ENCODE measurements at places on chromosomes 3 and 15.

DNA sequence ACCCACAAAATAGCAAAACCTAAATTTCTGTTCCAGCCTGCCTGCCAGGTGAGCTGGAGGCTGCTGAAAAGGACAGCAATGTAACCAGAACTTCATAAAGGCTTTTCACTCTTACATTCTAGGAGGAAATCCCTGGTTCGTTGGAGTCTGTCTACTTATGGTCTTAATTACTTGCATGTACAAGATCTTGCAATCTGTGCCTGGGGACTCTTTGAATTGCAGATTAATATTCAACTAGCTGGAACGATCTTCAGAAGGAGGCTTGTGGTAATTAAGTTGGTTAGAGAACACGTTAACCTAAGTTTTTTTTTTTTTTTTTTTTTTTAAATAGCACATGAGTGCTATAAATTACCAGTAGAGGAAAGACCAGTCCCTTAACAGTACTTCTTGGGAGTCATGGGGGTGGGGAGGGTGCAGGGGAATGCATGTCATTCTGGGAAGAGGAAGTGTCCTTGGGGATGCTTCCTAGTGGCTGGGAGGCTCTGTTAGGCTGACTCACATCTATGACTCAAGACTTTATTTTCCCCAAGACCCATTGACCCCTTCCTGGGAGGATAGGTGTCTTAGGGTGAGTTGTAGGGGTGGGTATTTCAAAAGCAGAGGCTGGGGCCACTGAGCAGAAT, 139.8 kb downstream of the RAB11A start:
- DNase-seq, result no peak

DNA sequence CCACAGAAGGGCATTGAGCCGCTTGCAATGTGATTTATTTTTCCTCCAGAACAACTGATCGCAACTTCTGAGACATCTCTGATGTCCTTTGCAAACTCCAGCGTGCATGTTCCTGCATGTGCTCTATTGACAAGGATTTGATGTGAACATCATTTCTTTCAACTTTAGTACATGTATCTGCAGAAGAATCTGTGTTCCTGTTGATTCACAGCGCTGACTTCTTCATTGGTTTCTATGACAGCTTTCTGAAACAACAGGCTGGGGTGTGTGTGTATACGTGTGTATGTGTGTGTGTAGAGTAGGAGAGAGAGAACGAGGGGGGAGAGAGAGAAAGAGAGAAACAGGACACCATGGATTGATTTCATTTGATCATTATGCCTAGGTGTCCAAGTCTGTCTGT, 56.7 kb upstream of the CMTM8 start:
- no peak for DNase-seq

- no peak for DNase-seq
Observed at GRCh38 chr3:107699682-107700081, 176.9 kb downstream of the BBX start.

DNA sequence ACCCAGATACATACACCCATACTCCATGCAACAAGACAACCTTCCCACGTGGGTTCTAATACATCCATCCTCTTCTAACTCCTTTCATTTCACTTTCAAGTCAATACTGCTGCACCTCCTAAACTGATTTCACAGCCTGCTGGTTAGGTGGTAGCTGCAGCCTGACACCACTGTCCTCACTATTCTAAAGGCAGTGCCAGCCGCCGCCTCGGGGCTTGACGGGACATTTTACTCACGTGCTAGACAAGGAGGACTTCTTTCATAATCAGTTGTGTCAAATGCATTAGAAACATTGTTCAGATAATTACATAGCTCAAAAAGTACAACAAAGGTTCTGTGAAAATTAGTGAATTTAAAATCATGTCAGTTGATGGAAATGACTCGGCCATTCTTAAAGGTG, 6.3 kb downstream of the UROC1 start:
- no peak for DNase-seq

- DNase-seq, result no peak
Observed at GRCh38 chr15:35567392-35567791, 21.4 kb upstream of the DPH6 start.

DNA sequence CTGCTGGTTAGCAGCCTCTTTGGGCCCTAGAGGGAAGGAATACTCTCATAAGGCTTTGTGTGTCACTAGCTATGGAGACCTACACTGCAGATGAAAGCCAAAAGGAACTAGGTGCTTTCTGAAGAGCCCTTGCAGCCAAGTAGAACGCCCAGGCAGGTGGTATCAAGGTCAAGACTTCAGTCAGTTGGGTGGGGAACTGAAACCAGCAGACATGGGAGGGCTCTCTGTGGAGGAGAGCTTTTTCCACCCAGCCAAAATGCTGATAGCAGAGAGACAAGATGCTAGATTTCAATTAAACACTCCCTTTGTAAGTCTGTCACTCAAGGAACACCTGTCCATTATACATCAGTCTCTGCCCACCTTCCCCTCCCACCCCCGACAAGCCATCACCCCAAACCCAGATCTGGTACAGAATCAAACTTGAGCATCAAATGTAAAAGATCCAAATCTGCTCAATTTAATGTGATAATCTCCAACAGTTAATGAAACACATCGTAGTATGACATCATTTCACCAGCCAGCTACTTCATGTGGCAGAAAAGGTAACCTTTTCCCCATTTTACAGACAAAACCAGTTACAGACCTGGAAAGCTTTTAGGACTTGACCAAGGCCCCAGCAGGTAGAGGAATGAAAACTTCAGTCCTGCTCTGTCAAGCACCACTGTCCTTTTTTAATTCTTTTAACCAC, 14.6 kb downstream of the MRPS25 start:
- no peak for DNase-seq

GRCh38 chr3:58464866-58465265, 27.0 kb upstream of the KCTD6 start:
- DNase-seq, result no peak

GRCh38 chr3:126472277-126473006, 3.2 kb downstream of the ZXDC start:
- no peak for DNase-seq

DNA sequence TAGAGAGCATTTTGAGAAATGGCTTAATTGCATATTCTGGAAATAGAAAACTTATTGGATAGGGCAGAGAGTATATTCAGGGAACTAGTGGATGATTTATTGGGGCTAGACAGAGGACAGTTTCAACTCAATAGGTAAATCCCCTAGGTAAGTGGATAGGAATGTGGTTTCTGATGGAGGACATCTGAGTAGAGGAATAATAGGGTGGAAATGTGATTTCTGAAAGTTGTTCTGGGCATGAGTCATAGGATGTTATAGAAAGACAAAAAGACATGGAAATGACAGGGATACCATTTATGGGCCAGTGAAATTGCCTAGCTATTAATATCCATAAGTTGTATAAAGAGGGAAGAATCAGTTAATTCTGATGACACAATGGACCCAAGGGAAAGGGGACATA, 563.3 kb upstream of the GOLIM4 start:
- DNase-seq, result no peak

DNA sequence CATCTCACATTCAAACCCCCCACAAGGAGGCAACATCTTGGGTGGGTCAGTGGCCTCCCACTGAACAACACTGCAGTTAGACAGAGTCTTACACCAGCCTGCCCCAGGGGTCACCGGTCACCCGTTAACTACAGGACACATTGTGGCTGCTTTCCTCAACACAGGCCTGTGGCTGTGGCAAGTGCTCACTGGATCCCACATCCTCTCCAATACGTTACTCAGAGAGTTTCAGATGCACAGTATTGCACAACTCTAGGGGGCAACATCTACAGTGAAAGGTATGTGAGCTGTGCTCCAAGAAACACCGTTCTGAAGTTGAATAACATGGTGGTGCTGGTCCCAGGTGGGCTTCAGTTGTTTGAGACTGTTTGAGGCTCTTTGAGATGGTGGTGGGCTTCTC, 41.0 kb downstream of the CTDSPL start:
- DNase-seq, result no peak

GRCh38 chr3:113555138-113555537, 22.8 kb downstream of the SIDT1 start:
- no peak for DNase-seq

GRCh38 chr3:99128235-99128634, 226.7 kb upstream of the DCBLD2 start:
- no peak for DNase-seq

DNA sequence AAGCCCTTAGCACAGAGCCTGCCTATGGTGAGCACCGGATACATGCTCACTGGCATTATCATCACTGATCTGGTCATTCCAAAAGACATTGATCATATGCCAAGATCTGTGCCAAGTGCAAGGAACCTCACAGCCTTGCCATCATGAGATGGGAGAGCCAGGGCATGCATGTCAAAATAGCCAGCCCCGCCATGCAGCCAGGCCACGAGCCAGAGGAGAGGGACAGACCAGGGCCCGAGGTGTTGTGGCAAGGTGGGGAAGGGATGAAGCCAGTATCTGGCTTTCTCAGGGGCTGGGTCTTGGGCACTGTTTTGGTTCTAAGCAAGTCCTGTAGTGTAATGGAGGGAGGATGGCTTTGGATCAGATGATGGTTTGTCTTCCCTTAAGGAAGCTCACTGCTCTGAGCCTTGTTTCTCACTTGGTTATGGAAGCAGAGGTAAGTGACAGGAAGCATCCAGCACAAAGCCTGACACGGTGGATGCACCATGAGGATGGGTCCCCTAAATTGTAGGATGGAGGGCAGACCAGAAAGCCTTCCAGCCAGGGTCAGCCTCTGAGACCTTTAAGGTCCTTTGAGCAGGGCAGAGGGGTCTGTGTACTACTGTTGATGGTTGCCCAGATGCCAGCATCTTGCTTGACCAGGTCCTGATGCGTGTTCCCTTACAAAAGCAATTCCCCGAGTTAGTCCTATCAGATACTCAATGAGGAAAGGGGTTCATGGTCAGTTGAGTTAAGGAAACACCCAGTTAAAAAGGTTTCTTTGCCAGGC, 247.7 kb upstream of the TLE3 start:
- no peak for DNase-seq

- no peak for DNase-seq
Observed at GRCh38 chr3:63580151-63580550, 72.3 kb upstream of the SNTN start.

- no peak for DNase-seq
Observed at GRCh38 chr3:59759298-59760031, 709.6 kb upstream of the CFAP20DC start.

- DNase-seq, result no peak
Observed at GRCh38 chr3:150412561-150413231, 4.6 kb downstream of the TSC22D2 start.

- no peak for DNase-seq
Observed at GRCh38 chr3:59990915-59991314, 941.1 kb upstream of the CFAP20DC start.

- DNase-seq, result no peak
Observed at GRCh38 chr3:189921770-189922169, 198.9 kb downstream of the P3H2 start.

DNA sequence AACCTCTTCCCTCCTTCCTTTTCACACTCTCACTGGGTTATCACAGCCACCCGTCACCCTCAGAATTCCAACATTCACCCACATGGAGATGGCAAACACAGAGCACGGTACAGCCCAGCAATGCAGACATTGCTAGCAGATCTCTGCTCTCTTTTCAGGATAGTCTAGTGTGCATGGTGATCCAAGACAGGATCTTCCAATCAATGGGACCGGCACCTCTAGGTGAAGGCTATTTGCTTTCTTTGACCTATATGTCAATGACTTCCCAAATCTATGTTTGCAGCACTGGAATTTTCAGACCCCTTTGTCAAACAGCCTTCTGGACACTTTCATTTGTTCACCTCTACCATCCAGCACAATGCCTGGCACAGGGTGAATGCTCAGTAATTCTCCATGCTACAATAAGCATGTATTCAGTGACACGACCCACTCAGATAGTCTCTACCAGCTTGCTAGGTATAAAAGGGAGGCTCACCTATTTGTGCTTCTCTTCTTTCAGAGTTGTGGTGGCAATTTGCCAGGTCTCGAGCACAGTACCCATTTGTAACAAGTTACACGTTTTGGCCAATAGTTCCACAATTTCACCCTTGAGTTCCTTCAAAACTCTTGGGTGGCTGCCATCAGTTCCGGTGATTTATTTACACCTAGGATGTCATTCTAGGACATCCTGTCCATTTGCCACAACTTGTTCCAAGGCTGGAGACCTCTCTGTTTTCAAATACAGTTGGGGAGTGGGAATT, 279.1 kb upstream of the ICE2 start:
- no peak for DNase-seq

- no peak for DNase-seq
Observed at GRCh38 chr15:57762302-57762701, 55.8 kb downstream of the POLR2M start.

GRCh38 chr15:49110158-49110944, 45.0 kb downstream of the COPS2 start:
- no peak for DNase-seq

GRCh38 chr15:78004919-78005634, 72.4 kb downstream of the TBC1D2B start:
- no peak for DNase-seq

GRCh38 chr3:130915567-130916292, 21.8 kb downstream of the ATP2C1 start:
- no peak for DNase-seq

DNA sequence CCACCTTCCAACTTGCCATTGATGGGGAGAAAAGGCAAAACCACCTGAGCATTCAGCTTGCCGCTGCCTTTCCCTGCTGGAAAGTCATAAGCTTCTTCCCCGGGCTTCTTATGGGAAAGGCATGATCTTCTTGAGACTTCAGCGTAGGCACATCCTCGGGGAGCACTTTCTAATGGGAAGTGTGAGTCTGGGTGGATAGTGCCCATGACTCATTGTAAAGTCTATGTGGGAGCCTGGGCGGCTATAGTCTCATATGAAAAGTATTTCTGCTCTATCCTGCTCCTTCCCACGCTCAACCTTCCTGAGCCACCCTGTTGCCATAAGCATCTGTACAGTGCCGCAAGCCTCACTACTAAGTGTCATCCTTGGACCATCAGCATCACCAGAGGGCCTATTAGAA, 309.9 kb upstream of the THBS1 start:
- no peak for DNase-seq

DNA sequence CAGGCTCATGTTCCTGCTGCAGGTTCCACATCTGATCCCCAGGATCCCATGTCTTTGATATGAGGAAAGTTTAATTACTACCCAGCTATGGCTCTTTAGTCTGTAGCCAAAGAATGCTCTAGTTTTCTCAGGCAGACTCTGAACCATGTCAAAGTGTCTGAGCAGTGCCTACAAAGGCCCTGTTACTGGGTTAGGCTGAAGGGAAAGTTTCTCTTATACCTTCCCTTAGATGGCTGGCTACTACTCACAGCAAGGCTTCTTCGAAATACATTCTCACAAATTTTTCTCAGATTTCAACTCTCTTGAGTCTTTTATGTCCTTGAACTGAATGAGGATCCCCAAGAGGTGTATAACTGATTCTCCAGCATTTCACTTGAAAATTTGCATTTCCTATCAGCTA, 102.4 kb downstream of the NR1D2 start:
- DNase-seq, result no peak

GRCh38 chr15:80404761-80405553, 775 bp downstream of the ARNT2 start:
- DNase-seq, result no peak

GRCh38 chr15:34318277-34319079, 19.1 kb downstream of the SLC12A6 start:
- no peak for DNase-seq

DNA sequence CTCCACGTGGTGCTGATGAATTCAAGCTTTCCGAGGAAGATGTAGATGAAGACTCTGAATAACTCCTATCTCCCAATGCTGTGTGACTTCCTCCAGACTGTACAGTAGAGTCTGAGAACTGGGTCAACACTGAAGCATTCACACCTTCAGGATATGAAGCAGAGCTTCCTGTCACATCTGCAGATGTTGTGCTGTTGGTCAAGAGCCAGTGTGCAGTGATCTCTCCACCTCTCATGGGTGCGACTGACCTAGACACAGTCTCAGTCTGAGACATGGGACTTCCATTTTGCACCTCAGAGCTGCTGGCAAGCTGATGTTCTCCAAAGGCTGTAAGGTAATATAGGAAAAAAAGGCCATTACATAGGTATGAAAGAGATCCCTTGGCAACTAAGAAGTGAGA, 36.5 kb downstream of the HEG1 start:
- DNase-seq, result no peak
